ENCODE measurements at places on chromosomes 12 and 14.

DNA sequence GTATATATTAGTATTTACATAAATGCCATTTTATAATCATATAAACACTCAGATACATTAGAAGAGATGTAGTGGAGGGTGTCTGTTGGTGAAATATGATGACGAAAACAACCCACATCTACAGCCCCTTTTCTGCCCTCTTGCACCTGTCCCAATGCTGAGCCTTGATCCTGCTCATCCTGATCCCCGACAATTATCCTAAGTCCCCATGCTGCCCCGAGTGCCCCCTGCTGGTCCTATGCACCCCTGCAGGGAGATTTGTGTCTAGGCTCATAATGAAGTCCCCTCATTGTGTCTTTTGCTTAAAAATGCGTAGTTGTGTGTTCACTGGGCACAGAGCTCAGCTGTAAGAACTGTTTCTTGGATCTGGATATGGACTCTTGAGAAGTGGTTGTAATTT lies 554.5 kb downstream of the TMEM121 start:
- DNase-seq: no peak

GRCh38 chr12:108568338-108569154 lies 6.2 kb downstream of the ISCU start:
- DNase-seq: no peak

GRCh38 chr14:28083389-28083788 lies 683.2 kb upstream of the FOXG1 start:
- no peak for DNase-seq

GRCh38 chr14:51082349-51082748 lies 12.6 kb downstream of the TRIM9 start:
- no peak for DNase-seq

GRCh38 chr12:3293446-3294161 lies 197.4 kb upstream of the PRMT8 start:
- DNase-seq: no peak

GRCh38 chr12:54126029-54126695 lies 62.6 kb downstream of the SMUG1 start:
- DNase-seq: peak; percentile 40

All from WTC11 (cell line).